Hematopoietic multipotent progenitor cell treated with erythropoietin and hydrocortisone succinate and interleukin-3 and kit ligand, for 6 days (in vitro differentiated cells): ENCODE measurements at places on chromosomes 6 and 20.

GRCh38 chr6:103367212-103367611, 1492.5 kb downstream of the HACE1 start:
- no peak for DNase-seq

- DNase-seq, result no peak
Measured at GRCh38 chr6:16944596-16944995, 157.3 kb upstream of the STMND1 start.

DNA sequence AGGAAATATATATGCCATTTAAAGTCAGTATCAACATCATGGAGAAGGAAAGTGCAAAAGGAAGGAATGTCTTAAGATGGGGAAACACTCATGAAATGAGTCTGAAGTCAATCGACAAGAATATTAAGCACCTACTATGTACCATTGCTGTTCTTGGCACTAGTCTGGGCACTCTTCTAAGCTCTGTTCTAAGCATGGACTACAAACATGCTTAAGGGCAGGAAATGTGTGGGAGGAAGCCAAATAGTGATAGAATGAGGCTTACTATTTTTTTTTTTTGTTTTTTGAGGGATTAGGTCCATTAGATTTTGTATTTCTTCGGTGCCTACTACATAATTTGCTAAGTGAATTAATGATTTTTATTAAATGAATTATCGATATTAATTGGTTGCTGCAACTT, 83.8 kb upstream of the SUPT3H start:
- DNase-seq, result no peak

DNA sequence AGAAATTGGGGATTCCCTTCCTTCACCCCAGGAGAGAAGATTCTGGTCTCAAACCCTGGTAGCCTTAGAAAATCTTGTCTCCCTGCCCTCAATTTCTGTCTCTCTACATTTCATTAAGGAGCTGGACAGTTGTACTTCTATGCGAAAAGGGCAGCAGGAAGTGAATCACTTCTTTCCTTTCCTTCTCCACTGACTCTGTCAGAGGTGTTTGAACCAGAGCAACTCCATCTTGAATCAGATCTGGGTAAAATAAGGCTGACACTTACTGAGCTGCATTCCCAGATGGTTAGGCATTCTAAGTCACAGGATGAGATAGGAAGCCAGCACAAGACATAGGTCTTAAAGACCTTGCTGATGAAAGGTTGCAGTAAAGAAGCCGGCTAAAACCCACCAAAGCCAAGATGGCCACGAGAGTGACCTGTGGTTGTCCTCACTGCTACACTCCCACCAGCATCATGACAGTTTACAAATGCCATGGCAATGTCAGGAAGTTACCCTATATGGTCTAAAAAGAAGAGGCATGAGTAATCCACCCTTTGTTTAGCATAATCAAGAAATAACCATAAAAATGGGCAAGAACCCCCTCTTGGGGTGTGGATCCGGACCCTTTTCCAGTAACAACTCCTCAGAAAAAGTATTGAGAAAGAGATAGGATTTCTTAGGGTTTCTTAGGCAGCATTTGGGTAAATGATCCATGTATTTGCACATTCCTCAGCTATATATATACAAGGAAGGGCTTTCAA, 95.8 kb upstream of the PLCB4 start:
- DNase-seq, result no peak

DNA sequence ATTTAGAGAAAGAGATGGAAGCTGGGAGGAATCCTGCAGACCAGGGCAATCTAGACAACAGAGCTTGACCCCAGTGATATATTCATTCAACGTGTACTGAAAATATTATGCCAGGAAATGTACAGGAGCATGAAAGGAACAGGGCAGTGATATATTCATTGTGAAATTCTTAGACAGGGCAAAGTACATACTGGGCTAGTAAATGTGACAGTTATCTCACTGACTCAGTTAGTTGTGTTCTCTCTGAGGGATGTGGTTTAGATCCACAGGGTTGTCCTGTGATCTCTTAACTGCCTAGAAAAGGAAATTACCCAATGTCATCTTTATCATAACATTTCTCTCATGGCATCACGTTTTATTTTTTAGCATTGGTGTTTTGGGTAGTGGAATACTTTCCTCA, 891.3 kb downstream of the EYS start:
- DNase-seq, result peak; percentile 44

DNA sequence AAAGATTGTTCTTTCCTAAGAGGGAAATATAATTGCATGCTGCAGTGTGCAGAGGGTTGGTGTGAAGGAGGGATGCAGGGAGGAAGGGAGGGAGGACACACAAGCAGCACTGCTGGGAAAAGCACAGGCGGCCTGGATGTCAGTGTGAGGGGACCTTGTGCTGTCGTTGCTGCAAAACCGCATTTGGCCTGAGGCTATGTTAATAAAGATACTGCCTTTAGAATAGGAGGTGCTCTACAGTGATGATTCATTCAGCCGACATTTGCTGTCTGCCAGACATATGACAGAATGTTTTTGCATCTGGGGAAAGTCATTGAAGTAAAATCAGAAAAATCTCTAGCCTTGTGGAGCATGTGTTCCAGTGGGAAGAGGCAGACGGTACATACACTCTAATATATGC, 50.5 kb upstream of the TRIM26 start:
- no peak for DNase-seq

GRCh38 chr6:10424040-10424439, 9.2 kb upstream of the TFAP2A start:
- peak; percentile 35 for DNase-seq

GRCh38 chr20:37972256-37973058, 60.8 kb downstream of the TTI1 start:
- no peak for DNase-seq

DNA sequence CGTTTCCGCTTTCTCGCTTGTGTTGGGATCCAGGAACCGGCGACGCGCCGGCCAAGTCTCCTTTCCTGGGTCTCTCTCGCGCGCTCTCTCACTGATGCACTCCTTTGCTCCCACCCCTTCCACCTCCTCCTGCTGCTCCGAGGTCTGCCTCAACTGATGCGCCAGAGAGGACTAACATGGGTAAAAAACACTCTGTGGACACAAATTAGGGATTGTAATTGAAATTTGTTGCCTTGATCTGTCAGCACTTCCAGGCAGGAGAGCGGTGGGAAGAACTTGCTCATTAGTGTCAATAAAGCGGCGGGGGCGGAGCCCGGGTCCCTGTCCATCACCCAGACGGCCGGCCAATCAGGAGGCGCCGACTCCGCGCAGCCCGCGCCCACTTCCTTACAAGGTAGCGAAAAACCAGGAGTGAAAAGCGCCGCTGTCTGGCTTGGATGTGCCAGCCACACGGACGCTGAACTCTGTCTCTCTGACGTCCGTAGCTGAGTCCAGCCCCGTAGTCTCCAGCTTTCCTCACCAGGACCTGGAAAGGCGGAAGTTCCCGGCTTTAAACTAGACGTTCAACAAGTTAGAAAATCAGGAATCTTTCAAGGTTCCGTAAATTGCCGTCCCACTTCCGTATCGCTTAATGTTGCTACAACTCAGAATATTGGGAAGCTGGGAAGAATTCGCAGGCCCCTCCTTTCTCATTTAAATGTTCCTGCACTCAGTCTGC, at the start of gene TBX18:
TBX18 (minus strand) TSS at position 267 of the 718 bp plus-strand sequence. CDS start 417 bp downstream, outside the sequence.
- peak; percentile 32 for DNase-seq

DNA sequence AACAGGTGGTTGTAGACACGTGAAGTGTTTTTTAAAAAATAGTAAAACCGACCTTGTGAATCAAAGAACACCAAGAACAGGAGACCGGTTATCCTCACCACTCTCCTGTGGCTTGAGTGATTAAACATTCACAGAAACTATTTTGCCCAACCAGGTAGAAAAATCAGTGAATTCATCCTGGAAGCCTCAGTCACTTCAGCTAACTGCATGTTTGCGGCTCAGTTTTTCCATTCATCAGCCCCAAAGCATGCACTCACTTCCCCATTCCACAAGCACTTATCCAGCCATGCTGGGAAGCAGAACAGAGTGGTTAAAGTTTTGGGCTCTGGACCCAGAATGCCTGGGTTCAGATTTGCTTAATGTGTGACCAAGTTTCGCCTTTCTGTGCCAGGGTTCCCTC, 2.4 kb downstream of the LRRN4 start:
- no peak for DNase-seq

GRCh38 chr20:59123011-59123677, 40.5 kb upstream of the ZNF831 start:
- DNase-seq, result no peak

DNA sequence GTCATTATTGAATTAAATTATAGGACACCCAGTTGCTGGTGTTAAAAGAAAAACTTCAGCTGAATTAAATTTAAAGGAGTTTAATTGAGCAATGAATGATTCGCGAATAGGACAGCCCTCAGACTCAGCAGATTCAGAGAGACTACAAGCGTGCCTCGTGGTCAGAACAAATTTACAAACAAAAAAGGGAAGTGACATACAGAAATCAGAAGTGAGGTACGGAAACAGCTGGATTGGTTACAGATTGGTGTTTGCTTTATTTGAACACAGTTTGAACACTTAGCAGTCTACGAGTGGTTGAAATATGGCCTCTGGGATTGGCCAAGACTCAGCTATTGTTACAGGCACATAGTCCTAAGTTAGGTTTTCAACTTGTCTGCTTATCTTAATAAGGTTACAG, 25.8 kb upstream of the TNFRSF21 start:
- DNase-seq, result peak; percentile 68

- peak; percentile 32 for DNase-seq
Measured at GRCh38 chr6:44569931-44570385, 182.5 kb downstream of the CDC5L start.

GRCh38 chr6:39269961-39270360, 40.7 kb upstream of the KCNK5 start:
- no peak for DNase-seq

GRCh38 chr6:118187568-118188164, 280.6 kb downstream of the SLC35F1 start:
- no peak for DNase-seq

GRCh38 chr6:166375013-166375412, 7.7 kb downstream of the MPC1 start:
- DNase-seq, result no peak

- peak; percentile 43 for DNase-seq
Measured at GRCh38 chr20:3174442-3175261, 1.3 kb upstream of the LZTS3 start.

- DNase-seq, result no peak
Measured at GRCh38 chr6:15816661-15817060, 153.8 kb upstream of the DTNBP1 start.

- DNase-seq, result peak; percentile 1
Measured at GRCh38 chr20:60937585-60937984, 314.5 kb upstream of the CDH4 start.

DNA sequence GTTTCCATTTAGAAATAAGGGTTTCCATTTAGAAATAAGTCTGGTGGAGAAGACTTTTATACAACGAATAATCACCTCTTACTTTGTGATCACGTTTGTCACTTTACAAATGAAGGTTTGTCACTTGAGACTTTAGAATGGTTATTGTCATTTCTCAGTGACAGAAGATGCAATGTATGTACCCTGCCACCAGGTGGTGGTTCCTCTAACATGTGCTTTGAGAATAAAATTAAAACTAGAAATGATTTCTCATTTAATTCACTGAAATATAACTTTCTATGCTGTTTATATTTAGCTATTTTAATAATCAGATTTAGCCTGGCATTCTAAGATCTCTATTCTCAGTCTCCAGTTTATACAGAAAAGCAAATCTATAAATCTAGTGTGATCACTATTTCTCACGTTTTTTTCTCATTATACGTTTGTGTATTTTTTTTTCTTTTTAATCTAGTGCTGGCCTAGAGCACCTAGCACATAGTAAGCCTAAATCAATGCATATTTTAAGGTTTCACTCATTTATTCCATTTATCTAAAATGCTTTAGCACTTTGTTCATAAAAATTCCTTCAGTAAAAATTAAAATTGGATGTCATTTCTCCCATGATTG, 57.4 kb upstream of the TFAP2D start:
- peak; percentile 36 for DNase-seq

DNA sequence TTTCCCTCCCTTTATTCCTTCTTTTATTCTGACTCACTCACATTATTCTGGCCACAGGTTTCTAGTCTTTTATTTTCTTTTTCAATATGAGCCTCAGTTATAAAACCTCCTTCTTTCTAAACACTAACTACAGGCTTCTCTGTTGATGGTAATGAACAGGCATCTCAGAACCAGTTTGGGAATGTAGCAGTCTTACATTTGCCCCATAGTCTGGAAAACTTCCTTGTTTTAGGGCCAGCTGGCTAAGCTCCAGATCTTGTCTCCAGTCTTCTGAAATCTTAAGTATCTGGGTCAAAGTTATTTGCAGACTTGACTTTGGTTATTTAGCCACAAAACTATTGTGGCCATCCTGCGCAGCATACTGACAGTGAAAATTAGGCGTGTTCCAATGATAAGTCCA, 97.0 kb upstream of the MAN1A1 start:
- DNase-seq, result no peak

- no peak for DNase-seq
Measured at GRCh38 chr6:103504501-103505154, 1355.1 kb downstream of the HACE1 start.

GRCh38 chr6:31978831-31979230, 3.0 kb upstream of the C4A start:
- DNase-seq, result no peak

DNA sequence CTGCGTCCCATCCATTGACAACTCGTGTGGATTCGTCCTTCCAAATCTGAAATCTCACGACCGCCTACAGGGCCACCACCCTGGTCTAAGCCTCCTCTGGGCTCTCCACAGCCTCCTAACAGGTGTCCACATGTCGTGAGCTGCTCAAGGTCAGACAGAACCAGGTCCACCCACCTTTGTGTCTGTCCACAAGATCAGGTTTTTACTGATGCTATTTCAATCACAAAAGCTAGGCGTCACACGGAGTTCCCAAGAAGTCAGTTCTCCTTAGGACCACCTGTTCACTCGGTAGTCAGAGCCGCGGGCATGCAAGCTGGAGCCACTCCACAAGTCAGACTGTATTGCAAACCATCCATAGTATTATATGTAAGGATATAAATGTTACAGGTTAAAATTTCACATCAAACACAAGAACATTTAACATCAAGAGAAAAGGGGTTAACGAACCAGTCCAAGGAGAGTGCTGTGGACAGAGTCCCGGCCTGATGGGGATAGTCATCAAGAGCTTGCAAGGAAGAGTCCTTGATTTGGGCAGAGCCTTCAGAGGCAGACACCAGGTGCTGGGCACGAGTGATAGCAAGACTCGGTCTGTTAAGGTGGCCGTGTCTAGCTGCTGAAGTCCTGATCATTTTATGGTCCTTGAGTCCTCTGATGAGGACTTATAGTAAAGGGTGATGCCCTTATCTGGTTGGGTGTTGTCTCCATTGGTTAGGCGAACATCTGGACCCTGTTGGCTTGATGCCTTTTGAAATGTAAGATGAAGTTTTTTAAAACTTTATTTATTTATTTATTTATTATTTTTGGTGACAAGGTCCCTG, 731 bp upstream of the DNPH1 start:
- peak; percentile 64 for DNase-seq

DNA sequence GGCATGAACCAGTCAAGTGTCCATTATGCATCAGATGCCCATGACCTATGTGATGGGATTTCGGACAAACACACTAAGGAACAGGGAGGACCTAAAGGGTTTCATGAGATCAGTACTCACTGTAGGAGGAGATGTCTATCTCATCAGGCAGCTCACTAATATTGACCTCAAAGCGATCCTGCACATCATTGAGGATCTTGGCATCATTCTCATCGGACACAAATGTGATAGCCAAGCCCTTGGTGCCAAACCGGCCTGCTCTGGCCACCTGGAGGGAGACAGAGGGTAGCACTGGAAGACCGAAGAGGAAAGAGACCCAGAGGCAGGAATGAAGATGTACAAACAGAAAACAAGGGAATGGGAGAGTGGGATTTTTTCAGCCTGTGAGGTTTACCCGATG, 1.9 kb downstream of the MCCD1 start:
- no peak for DNase-seq

GRCh38 chr20:49149281-49150045, 38.7 kb downstream of the STAU1 start:
- no peak for DNase-seq
